ENCODE measurements at places on chromosomes 13 and 19.

DNA sequence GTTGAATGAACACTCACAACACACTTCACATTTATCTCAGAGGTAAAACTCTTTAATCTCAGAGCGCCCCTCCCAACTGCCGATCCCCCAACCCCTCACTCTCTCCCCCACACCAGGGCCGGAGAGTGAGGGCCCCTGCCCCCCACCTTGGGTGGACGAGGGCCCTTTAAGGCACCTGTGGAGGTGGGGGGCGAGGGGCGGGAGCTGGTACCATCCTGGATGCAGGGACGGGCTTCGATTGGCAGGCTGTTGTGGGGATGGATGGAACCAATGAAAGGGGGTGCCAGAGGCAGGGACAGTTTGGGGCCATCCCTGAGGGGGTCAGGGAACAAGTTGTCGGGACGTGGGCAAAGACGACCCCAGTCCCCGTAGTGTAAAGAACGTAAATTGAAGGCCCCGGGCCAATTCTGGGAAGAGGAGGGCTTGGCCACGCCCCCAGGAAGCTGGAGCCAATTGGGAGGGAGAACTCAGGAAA is 1.7 kb upstream of the PNKP start:
- DNase-seq, result no peak

DNA sequence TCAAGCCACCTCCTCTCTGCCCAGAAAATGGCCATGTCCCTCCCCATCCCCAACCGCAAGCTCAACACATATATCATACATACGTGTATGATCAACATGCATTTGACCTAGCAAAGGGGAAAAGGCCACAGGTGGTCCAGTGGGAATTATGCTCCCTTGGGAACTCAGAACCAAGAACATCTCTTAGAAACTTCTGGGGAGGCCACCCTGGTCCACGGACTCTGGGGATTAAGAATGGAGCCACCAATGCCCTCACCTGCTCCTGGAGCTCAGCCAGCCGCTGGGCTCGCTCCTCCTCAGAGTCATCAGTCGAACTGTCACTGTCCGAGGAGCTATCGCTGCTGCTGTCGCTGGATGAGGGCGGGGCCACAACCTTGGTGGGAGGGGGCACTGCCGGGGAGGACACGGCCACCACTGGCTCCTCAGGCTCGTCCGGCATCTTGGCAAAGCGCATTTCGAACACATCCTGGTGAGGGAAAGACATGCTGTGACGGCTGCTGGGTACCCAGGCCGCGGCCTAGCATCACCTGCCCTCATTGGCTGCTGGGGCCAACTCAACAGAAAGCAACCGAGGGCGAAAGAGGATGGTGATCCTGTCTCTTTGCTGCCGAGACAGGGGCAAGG is 24.6 kb upstream of the EPHX3 start:
- no peak for DNase-seq

DNA sequence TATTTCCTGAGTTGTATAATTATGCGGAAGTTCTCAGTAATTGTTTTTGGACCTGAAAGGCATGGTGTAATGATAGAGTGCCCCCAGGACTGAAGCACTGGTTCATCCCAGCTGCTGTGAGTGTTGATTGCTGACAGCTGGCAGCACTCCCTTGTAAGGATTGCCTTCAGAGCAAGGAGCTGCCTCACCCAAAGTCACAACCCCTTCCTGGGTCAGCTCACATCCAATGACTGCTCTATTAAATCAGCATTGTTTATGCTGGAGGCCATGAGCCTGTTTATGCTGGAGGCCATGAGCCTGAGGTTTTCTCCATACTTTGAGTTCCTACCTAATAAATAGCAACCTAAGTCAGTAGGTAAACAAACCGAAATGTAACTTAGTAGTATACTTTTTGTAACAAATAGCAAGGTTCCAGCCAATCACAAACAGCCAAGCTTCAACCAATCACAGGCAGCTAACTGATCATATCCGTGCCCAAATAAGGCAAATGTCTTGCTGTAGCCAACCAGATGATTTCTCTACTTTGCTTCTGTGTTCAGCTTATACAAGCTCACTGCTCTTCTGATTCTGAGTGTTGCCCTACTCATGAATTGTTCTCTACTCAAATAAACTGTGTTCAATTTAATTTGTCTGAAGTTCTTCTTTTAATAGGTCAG is 11.7 kb upstream of the SPACA6 start:
- DNase-seq, result no peak

GRCh38 chr13:29484796-29485195 is 110.7 kb downstream of the SLC7A1 start:
- no peak for DNase-seq

GRCh38 chr19:18000915-18001776 is 6.8 kb upstream of the ARRDC2 start:
- peak; percentile 96 for DNase-seq
